ENCODE measurements at places on chromosomes 11 and 22.
A peak's percentile ranks its signal among the peaks of the same experiment; 100 is the strongest.

DNA sequence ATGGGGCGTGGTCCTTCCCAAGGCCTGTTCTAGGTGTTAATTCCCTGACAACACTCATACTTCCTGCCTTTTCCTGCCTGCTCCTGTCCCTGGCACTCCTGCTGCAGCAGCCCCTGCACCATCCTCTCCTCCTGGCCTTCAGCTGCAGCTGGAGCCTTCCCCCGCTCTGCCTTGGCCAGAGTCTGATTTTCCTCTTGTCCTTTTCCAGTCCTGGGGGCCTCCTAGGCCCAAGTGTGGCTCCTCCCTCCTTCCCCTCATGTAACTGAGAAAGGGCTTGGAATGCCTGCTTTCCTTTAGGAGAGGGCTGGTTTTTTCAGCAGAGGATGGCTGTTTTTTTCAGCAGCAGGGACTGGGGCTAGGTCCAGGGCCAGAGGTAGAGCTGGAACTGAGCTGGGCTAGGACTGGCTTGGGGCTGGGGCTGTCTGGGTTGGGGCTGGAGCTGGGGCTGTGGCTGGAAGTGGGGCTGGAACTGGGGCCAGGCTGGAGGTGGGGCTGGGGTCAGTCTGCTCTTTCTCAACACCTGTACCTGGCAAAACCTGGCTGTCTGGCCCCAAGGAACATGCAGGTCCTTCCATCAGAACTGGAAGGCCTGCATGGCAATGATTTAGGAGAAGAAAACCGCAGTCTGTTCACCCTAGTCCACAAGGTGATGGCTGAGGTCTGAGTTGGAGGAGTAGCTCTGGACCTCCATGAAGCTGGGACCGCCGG, 23.6 kb downstream of the ZC3H7B start:
- no peak for DNase-seq

GRCh38 chr11:22775248-22775647, 54.4 kb downstream of the SVIP start:
- DNase-seq: no peak

DNA sequence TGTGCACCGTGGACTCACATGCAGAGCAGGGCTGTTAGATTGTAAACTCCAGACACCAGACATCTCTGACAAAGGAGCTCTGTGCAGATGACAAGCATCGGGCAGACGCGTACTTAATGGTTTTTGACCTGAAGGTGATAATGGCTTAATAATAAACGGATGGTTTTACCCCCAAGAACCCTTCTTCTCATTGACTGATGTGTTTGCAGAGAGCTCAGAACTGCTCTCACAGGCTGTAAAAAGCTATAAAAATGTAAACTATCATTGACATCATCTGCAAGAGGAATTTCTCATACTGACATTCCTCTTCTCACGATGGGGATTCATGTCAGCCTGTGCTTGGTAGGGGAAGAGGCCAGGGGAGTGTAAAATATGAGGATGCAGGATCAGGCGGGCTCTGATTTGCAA, 8.6 kb upstream of the ARHGAP8 start:
- no peak for DNase-seq

GRCh38 chr11:6362873-6363678, 27.2 kb upstream of the SMPD1 start:
- DNase-seq: peak; percentile 81

- no peak for DNase-seq
These were observed 13.0 kb upstream of the OPCML start for GRCh38 chr11:133545199-133545803.

DNA sequence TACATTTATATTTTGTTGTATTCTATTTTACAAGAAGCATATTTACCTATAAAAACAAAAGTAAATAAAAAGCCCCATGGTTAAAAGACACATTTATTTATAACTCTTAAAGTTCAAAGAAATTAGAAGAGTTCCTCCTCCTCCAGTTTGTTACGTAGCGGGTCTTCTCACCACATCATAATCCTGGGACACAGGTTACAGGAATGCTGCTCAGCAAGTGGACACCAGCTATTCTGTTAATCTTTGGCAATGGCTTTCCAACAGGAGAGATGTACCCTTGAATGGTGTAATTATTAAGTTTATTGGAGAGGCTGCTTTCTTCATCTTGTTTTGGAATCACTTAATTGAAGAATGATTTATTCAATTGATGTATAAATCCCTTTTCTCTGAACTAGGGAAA, 19.6 kb upstream of the CAT start:
- no peak for DNase-seq

DNA sequence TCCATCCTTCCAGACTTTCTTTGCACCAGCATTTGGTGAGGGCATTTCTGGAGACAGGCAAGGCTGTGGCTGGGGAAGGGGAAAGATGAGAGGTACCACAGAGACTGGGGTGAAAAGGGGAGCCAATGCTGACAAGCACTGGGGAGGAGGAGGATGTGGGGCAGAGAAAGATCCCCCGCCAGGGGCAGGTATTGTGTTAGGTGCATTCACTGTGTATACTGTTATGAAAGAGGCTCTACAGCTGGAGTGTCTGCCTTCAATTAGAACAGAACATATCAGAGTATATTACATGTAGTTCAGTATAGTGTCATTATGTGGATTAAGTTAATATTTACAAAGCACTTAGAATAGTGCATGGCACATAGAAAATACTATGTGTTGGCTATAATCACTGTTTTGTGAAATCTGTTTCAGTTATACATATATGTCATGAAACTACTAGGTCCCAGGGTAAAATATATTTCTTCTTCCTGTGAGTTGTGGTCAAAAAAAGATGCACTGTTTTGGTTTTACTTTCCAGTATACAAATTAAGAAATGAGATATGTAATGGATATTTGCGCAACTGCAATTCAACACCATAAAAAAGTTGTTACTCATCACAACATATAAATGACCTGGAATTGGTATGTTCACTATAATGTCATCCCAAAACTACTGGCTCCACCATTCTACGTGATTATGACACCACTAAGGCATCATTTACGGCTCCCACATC, 8.4 kb downstream of the MSANTD2 start:
- no peak for DNase-seq

DNA sequence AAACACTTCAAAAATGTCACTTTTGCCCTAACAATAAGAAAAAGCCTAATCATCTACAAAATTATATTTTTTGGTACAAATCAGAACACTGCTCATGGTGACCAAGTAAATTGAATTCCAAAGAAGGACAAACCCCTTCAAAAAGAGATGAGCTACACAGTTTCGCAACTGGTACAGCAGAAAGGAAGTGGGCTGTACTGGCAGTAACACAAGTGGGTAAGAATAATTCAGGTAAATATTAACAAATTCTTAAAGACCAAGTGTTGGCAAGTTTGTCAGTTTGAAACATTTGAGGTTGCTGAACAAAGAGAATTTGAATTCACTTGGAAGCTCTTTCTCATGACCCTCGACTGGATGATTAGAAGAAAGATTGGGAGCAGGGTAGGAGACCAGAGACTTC, 35.5 kb downstream of the MSANTD4 start:
- DNase-seq: no peak

DNA sequence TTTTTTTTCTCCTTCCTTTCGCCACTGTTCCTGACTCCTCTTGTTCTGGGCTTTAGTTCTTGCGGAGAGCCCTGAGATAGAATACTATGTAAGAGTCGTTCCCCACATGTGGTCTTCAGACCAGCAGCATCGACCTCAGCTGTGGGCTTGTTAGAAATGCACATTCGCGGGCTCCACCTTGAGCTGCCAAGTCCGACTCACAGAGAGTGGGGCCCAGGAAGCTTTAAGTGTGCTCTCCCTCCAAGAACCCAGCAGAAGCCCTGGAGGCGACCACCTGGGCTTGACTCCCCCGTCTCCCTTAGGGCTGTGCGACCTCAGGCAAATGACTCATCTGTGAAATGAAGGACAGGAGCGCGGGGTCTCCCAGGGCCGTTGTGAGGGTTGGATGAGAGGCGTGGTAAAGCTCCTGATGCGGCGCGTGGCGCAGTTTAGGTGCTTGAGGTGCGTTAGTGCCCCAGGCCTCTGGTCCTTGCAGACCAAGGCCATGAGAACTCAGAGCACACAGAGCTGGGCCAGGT, 18.8 kb downstream of the SAMM50 start:
- no peak for DNase-seq

- DNase-seq: no peak
These were observed 200.6 kb downstream of the DBX1 start for GRCh38 chr11:19959648-19960059.

- no peak for DNase-seq
These were observed 89.8 kb downstream of the MN1 start for GRCh38 chr22:27711756-27712155.

DNA sequence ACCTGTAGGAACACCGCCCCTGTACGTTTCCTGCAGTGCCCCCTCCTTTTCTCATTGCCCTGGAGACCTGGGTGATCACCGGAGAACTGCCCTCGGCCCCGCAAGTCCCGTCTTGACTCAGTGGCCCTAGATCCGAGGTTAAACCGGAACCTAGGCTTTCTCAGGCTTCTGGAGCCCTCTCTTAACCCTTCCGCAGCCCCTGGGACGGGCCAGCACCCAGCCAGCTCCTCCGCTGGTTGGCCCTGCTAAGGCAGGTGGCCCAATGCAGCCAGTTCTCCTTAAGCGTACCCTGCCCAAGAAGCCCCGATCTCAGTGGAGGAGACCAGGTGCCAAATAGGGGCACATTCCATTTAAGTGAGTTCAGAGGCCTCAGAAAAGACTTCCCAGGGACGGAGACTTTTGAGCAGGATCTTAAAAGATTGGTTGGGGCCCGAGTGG, 776 bp downstream of the NLRX1 start:
- peak; percentile 49 for DNase-seq

DNA sequence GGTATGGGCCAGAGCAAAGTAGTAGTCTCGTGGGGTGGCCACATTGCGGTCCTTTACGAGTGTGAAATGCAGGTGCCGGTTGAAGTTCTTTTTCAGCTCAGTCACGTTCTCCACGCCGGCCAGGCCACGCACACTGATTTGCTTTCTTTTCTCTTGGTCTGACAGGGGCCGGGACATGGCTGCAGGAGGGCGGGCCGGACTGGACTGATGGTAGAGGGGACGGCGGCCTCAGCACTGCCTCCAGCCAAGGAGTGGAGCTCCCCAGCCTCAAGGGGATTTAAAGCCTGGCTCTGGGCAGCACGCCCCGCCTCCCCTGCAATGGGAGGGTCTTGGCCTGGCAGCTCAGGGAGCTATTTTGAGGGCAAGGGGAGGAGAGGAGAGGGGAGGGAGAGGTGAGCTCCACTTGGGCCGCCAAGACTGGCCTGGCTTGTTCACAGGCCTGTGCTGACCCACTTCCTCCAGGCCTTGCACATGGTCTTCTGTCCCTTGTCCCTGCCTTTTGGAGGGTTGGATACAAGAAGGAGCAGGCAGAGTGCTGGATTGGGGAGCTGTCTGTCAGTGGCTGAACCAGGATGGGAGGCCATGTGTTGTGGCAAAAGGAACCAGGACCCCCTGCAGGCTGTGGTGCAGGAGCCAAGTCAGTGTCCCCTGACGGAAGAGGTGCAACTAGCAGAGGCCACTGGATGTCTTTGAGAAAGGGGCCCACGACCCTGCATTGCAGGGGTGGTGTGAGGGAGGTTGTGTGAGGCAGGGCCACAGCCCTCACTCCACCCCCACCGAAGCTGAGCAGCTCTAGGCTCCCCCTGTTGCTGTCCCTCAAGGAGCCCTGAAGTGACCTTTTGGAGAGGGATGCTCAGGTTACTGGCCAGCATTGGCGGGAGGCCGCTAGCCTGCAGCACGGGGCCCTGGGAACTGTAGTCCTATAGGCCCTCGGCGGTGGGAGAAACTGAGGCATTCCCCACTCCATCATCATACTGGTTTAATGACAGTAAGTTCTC, at the start of gene PYGM:
PYGM (minus strand) TSS at position 253 of the 998 bp plus-strand sequence; CDS start at position 177, 76 bp downstream.
- no peak for DNase-seq

GRCh38 chr11:62580959-62581715, 7.4 kb upstream of the EEF1G start:
- DNase-seq: no peak

DNA sequence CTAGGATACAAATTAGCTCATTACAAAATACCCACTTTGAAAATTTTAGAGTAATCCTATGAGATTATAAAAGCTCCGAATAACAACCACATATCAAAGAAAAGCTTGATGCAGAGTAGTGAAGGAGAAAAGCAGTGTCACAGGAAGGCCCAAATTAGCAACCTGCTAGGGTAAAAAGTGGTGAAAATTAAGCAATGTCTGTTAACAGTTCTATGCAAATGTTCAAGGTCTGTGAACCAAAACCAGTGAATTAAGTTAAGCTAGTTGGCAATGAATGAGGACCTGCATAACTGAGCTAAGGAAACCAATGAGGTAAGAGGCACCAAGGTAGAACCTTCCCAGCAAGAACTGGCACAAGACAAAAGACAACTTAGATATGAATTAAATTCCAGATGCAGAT, 29.6 kb downstream of the PRDM10 start:
- DNase-seq: no peak

- no peak for DNase-seq
These were observed 76.4 kb downstream of the GGTLC2 start for GRCh38 chr22:22720724-22721261.

- DNase-seq: peak; percentile 16
These were observed 252.7 kb downstream of the TMEM135 start for GRCh38 chr11:87290304-87290922.

- DNase-seq: no peak
These were observed 21.4 kb downstream of the RGL4 start for GRCh38 chr22:23712256-23712655.

DNA sequence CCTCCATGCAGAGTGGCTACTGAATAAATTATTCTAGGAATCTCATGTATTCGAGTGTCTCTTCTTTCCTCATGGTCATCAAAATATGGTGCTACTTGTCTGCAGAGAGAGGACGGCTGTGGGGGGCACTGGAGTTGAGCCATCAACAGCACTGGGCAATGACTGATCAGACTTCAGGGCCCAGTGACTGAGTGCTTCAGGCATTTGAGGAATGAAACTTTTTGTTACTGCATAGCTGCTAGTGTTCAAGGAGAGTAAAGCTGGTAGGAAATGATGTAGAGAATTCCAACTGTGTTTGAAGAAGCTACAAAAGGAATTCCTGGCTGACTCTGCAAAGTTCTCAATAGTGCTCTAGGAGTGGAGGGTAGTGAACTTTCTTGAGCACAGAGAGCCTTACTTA, 277.7 kb downstream of the CADM1 start:
- DNase-seq: no peak

GRCh38 chr22:19121631-19122142, 525 bp downstream of the DGCR2 start:
- peak; percentile 50 for DNase-seq

DNA sequence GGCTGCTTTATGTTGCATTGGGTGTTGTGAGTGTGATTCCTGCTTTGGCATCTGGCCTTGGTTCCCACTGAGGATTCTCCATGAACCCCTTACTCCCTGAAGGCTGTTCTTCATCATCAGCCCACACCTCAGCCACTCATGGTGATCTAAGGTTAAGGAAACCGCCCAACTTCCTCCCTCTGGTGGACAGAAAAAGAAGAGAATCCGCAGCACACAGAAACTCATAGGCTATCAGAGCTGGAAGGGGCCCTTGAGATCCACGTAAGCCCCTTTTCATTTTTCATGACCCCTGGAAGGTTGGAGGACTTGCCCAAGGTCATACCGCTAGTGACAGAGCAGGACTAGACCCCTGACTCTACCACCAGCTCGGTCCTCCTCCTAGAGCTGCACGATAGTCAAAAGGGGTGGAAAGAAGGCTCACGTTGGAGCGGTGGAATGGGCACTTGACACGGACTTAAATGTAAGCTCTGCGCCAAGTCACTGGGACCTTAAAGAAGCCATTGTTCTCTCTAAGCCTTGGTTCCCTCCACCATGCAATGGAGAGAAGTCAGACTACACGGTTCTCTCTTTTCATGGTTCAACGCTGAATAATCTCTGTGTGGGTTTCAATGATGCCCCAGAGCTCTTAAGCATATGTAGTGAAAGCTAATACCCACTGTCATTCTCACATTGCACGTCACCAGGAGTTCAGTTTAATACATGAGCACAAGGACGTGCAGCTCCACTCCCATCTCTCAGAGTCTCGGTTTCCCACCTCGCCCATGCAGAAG, 83.6 kb upstream of the CRTAM start:
- DNase-seq: peak; percentile 57
